ENCODE measurements at places on chromosomes 12 and 14.

DNA sequence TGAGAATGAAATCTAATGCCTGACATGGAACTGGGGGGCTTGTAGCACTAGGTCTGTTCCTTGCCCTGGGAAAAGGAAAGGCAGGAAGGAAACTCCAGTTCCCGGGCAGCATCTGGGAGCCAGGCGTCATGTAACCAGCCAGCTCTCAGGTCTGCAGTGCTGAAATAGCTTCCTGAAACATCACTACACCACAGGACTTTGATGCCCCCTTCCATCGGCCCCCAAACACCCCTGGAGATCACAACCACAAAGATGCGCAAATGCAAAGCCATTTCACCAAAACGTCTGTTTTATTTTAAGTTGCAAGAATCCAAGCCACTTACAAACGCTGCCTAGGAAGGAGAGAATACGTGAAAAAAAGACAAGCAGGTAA, 40.9 kb downstream of the KCTD10 start:
- DNase-seq, result no peak

DNA sequence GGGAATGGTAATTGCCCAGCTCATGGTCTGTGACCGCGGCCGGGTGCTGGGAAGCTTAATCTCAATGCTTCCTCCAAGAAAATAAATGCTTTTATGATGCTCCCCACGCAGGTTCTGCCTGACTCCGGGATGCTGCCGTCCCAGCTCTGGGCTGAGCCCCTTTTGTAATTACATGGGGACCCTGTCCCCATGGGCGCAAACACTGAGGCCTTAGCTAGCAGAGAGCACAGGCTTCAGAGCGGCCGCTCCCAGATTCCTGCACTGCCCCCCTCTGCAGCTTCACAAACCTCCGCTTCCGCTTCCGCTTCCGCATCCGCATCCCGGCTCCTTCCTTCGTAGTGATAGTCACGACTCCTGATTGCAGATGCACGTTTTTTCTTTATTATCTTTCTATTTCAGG, 129.5 kb downstream of the KIF26A start:
- no peak for DNase-seq

DNA sequence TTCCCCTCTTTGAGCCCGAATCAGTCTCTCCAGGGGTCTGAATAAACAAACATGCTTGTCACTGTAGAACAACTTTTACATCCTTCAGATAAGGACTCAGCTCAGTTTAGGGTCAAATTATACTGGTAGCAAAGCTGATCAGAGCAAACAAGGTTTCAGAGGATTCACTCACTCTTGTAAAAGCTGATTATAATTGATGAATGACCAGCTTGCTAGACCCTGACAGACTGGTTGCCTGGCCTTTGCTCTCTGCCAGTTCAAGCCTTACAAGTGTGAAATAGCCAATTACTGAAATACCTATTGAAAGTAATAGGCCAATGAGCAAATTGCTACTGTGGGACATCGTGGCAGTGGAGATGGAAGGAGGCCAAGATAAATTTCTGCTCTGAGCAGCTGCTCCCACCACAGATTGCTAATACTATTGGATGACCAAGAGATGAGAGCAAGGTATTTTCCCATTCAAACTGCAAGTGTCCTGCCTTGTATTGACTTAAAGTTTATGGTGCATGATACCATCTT, 177.6 kb downstream of the PDZRN4 start:
- DNase-seq, result no peak

- no peak for DNase-seq
Observed at GRCh38 chr12:4089121-4089606, 184.4 kb upstream of the CCND2 start.

GRCh38 chr14:95520346-95520745, 3.9 kb upstream of the SYNE3 start:
- no peak for DNase-seq

DNA sequence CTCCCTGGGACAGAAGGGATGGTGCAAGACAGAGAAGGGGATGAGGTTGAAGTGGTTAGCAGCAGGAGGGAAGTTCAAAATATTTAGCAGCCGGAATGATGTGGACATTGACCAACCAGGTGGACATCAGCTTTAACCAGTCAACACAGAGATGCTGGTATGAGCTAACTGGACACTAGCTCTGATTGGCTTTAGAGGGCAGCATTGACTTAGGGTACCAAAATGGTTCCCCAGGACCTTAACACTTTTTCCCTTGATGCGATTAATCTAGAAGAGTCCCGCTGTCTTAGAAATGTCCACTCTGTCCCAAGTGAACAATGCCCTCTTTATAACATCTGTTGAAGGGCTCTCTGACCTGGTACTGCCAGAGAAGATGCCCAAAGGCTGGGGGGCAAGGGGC, 134.0 kb upstream of the GSC start:
- no peak for DNase-seq

- DNase-seq, result no peak
Observed at GRCh38 chr12:110079477-110080400, 31.4 kb upstream of the C12orf76 start.

- no peak for DNase-seq
Observed at GRCh38 chr14:49134940-49135339, 451.2 kb downstream of the RPS29 start.

DNA sequence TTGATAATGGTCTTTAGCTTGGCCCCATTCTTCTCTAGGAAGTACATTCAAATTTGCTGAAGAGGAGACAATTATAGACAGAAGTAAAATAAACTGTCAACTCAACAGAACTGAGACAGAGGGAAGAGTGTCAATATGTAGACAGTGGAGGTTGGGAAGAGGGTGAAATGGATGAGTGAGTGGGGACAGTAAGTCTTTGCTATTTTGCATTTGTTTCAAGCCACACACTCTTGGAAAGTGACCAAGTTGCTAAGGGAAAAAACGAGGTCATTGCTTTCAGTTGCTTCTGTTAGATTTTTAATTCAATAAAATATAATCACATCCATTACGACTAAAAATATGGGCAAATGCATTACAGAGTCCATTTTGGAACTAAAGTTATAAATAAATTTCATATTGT, 47.8 kb downstream of the BTBD7 start:
- DNase-seq, result no peak

- DNase-seq, result no peak
Observed at GRCh38 chr14:35878272-35879150, 52.4 kb downstream of the BRMS1L start.

- DNase-seq, result no peak
Observed at GRCh38 chr12:121602766-121603165, 21.9 kb upstream of the KDM2B start.

GRCh38 chr12:49550693-49551252, 11.9 kb downstream of the KCNH3 start:
- DNase-seq, result no peak

Data from NCI-H1436 (cell line).